Activated CD4-positive, CD25-positive, alpha-beta regulatory T cell (primary cell): ENCODE measurements at places on chromosomes 16 and 17.

DNA sequence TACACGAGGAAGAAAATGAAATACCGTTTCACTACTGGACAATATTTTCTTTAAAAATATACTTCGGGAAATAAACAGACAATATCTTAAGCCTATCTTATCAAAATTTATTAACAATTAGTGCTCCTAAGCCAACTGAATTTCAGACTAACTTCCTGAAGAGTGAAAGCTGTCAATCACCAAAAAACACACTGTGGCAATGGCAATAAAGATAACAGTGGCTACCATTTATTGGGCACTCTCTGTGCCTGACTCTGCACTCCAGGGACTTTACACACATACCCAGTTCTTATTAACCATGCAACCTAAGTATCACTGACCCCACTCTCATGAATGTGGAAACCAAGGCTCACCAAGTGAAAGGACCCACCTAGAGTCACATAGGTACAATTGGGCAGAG, 83.7 kb downstream of the NCOR1 start:
- no peak for DNase-seq

GRCh38 chr16:65975049-65975708, 391.3 kb upstream of the CDH5 start:
- no peak for DNase-seq

DNA sequence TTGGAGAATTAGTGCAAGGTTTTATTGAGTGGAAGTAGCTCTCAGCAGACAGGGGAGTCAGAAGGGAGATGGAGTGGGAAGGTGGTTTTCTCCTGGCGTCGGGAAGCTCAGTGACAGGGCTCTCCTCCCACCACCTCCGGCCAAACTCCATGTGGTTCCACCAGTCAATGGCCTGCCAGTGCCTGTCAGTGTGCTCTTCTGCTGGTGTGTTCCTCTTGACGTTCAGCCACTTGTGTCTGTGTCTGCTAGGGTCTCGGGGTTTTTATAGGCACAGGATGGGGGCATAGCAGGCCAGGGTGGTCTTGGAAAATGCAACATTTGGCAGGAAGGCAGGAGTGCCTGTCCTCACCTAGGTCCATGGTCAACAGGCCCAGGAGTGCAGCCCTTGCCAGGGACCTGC, 506.7 kb upstream of the KIF2B start:
- DNase-seq: no peak

GRCh38 chr16:4313563-4314531, 2.0 kb upstream of the GLIS2 start:
- no peak for DNase-seq

- DNase-seq: no peak
Measured at GRCh38 chr17:37823996-37824395, 79.1 kb upstream of the HNF1B start.

GRCh38 chr16:80936410-80936809, 70.3 kb downstream of the CMC2 start:
- no peak for DNase-seq

- DNase-seq: no peak
Measured at GRCh38 chr16:65024767-65025178, 97.1 kb downstream of the CDH11 start.

- no peak for DNase-seq
Measured at GRCh38 chr16:48507886-48508285, 102.1 kb downstream of the N4BP1 start.

DNA sequence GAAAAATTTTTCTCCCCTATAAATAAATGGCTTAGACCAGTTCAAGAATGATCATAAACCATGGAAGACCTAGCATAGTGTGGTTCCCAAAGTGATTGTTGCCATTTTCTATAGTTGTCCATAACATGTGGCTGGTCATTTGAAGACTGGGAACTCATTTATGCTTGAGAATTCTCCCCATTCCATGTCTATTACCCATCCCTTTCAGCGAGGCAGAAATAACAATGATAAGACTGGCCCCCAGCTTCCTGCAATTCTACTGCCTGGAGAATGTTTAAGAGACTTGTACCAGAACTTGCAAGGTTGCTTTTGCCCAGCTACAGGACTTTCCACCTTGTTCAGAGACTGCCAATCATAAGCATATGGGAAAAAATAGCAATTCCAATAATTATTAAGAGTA, 146.5 kb upstream of the CDH11 start:
- DNase-seq: no peak

- DNase-seq: no peak
Measured at GRCh38 chr16:86494039-86494564, 16.2 kb upstream of the FOXF1 start.

- no peak for DNase-seq
Measured at GRCh38 chr16:46658925-46659324, 30.1 kb downstream of the VPS35 start.

DNA sequence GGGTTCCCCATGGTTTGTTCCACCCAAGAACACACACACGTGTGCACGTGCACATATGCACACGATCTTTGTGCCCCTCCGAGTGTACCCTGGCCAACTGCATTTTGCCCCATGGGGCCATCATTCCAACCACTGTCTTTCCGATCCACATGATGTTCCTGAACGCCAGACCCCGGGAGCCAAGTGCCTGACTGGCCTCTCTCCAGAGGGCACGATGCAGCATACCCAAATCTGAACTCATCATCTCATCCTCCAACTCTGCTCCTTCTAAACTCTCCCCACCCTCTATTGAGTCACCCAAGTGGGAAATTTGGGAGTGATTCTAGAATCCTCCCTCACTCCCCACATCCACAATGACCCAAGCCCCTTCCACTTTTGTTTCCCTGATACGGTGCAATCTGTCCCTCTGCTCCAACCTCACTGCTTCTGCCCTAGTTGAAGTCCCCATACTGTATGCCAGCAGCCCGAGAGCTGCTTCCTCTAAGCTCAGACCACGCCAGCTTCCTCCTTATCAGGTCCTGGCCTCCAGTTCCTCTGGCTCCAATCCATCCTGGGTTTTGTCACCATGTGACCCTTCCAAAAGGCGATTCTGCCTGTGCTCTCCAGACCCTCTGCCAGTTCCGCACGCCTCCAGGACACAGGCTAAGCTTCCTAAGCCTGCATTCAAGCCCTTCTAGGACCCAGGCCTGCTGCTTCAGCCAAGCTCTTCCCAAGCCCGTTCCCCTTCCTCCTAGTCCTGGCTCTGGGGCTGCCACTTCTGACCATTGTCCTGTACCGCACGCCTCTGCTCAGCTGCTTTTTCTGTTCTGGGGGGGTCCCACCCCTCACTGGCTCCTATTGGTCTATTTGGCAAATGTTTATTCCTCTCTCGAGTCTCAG, 10.1 kb upstream of the TMEM208 start:
- no peak for DNase-seq

DNA sequence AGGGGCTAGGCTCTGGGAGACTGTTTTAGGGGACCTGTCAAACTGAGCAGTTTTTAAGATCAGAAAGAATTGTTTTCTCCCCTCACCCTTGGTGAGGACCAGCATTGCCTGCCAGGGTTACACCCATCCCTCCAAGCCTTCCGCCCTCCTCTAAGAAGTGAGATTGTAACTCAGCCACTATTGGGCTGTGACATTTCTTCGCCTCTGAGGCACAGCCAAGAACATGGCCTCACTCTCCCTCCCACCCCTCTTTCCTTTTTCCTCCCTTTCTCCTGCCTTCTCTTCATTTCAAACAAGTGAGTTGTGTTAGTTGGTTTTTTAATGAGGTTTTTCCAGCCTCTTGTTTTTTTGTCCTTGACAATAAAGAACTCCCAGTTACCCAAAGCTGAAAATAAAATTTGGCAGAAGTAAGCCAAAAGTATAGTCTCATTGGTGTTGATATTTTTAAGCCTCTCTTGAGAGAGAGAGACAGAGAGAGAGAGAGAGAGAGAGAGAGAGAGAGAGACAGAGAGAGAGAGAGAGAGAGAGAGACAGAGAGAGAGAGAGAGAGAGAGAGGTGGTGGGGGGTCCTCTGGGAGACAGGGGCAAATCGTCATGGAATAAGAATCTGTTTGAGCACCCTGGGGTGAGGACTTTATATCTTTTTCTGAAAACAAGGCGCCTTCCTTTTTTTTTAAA, 77.2 kb upstream of the TBX2 start:
- DNase-seq: no peak

DNA sequence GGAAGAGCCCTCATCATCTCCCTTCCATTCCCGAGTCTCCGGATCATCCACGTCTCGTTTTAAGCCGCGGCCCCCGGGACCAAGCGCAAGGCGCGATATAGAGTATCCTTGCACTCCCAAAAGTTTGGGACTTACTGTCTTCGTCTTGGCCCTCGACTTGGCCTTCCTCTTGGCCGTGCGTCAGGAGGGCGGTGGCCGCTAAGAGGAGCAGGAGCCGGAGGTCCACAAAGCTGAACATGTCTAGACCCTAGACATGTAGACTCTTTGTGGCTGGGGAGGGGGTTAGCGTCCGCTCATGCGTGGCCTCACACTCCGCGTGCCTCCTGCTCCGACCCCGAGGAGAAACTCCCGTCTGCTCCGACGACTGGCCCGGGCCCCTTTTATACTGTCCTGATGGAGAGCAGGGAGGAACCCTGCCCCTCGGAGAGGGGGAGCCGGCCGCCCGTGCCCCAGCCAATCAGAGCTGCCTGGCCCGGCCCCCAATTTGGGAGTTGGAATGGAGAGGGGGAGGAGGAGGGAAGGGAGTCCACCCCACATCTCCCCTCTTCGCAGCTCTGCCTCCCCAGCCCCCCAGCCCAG, at the start of gene COL1A1:
Gene COL1A1, minus strand, starts transcription at position 356 of the 579 bp plus-strand sequence. Its CDS starts 118 bp downstream, at position 238.
- no peak for DNase-seq

GRCh38 chr17:76497979-76498875, 3.0 kb downstream of the RHBDF2 start:
- no peak for DNase-seq

GRCh38 chr17:18300725-18301480, 13.9 kb downstream of the TOP3A start:
- no peak for DNase-seq

- no peak for DNase-seq
Measured at GRCh38 chr17:79364315-79365094, 246.3 kb downstream of the RBFOX3 start.

DNA sequence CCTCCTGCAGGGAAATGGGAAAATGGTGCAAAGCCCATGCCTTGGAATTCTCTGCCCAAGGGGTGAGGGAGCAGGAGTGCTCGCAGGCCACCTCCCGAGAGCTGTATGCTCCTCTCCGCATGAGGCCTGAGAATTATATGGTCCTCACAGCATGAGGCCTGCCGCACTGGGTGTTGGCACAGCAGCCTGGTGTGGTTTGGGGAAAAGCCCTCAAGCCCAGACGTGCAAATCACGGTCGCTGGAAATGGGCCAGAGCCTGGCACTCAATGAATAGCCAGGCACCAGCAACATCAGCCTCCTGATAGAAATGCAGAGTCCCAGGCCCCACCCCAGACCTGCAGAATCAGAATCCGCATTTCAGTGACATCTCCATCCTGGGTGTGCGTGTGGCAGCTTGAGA, 156.4 kb upstream of the FOXF1 start:
- DNase-seq: no peak

DNA sequence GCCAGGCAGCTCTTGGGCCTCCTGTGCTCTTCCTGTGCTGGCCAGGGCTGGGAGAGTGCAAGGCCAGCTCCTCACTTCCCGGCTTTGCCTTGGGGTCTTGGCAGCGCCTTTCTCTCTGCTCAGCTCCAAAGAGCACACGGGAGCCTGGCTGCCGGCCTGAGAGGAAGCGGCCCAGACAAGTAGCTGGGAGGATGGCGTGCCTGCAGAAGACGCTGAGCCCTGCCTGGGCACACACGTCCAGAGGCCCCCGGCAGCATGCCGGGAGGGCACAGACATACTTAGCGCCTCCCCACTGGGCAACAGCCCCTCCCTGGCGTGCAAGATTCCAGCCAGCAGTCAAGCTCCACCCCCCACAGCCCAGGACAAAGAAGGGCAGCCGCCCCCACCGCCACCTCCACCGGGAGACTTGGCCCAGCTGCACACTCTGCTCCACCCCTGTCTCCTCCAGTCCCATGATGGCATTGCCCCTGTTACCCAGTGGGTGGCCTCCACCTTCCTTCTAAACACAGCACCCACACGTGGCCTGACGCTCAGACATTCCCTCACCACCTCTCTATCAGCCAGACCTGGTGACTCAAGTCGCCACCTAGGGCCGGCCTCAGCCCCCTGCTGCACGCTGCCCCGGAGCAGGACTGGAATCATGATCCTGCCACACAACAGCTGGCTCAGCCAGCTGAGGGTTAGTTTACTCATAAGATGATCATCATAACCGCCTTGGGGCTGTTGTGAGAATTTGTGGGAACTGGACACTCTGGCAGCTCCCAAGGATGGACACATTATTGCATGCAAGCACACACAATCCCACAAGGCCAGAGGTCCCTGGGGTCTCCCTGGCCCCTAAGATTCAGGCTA, 12.4 kb downstream of the SGCA start:
- DNase-seq: no peak

DNA sequence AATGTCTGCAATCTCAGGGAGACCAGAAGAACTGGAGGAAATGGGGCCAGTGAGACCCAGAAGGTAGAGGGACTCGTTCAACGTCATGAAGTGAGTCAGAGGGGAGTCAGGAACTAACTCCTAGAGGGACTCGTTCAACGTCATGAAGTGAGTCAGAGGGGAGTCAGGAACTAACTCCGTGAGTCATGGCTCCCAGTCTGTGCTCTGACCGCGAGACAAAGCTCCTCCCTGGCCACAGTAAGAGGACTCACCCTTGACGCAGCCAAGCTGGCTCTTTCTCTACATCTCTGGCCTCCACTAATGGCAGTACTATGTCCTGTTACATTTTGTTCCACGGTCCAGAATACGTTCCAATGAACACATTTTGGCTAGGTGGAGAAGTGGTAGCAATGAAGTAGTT, 902.5 kb downstream of the KCNJ2 start:
- no peak for DNase-seq

DNA sequence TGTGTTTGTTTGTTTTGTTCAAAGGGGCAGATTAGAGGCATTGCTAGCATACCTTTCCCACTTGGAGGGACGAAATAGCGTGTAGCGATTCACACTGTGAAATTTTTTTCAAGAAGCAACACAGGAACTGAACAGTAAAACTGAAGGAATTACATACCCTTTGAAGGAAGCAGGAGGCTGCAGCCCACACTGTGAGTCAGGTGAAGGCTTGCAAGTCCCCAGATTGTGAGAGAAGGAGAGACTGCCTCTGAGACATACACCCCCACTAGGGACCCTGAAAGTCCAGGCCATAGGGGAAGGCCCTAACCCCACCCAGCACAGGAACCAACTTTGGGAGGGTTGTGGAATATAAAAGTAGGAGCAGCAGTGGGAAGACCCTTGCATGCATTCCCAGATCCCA, 69.6 kb upstream of the HS3ST3A1 start:
- DNase-seq: no peak

GRCh38 chr16:28110074-28110473, 46.6 kb upstream of the GSG1L start:
- no peak for DNase-seq

DNA sequence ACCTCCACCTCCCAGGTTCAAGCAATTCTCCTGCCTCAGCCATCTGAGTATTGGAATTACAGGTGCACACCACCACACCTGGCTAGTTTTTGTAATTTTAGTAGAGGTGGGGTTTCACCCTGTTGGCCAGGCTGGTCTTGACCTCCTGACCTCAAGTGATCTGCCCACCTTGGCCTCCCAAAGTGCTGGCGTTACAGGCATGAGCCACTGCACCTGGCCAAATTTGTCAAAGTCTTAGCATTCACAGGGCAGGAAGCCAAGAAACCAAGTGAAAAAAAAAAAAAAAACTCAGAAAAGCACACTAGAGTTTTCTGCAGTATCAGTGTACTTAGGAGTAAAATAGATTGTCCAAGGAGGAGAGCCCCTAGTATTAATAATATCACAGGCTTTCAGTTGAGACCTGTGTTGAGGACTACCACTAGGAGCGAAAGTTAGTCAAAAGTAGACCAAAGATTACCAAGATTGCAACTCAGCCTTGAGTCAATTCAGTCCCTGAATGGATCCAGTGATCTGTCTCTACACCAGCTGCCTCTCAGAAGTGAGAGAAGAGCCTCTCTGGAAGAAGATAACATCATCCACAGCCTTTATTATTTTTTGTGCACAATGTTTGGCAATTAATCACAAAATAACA, 159.7 kb downstream of the CEP112 start:
- DNase-seq: no peak
